ENCODE measurements at places on chromosomes 7 and 10.

DNA sequence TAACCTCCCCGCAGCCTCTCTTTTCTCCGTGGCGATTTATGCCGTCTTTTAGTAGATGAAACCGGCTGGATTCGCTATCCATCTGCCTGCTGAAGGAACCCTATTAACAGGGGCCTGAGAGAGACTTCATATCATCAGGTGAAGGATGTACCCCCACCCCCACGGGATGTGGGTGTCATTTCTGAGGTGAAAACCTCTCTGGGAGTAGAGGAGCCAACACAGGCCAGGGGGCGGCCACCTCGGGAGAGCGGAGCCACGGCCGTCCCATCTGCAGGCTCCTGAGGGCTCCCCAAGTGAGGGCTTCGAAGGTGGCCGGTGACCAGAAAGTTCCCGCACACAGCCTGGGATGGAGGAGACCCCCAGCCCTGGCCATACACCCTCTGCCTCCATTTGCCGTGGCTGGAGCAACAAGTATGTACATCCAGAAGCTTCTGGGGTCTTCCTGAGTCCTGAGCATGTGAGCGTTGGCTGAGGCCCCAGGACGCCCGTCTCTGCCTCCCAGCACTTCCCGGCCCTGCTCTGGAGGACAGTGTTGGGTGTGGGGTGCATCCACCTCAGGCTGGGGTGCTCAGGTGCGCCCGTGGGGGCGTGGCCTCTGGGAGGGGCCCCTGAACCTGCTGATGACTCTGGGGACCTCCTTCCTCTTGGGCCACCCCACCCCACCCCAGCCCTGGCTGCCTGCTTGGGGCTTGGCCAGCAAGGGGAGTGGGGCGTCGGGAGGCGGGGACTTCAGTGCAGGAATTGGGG is 84.7 kb downstream of the NKX6-2 start:
- DNase-seq, result no peak

DNA sequence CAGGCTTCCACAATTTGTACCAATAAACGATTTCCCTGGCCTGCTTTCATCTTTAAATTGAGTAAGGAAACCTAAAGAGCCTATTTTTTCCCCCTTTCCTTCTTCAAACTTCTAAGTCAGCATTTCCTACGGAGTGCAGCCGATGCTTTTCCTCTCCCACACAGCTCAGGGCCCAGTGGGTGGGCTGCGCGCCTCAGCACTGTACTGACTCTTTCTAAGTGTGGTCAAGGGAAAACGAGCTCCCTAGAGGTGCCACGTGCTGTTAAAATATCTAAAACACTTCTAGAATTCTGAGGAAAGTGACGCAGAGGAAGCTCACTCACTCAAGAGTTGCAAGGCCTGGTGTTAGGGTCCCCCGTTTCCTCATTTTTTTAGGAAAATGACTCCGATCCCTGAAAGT is 29.0 kb downstream of the STEAP1B start:
- no peak for DNase-seq

GRCh38 chr10:103622286-103622685 is 128.8 kb downstream of the NEURL1 start:
- no peak for DNase-seq

GRCh38 chr10:74333174-74333573 is 182.2 kb downstream of the ADK start:
- no peak for DNase-seq

- DNase-seq, result no peak
Measured at GRCh38 chr10:85902051-85902450, 464.5 kb downstream of the GRID1 start.

DNA sequence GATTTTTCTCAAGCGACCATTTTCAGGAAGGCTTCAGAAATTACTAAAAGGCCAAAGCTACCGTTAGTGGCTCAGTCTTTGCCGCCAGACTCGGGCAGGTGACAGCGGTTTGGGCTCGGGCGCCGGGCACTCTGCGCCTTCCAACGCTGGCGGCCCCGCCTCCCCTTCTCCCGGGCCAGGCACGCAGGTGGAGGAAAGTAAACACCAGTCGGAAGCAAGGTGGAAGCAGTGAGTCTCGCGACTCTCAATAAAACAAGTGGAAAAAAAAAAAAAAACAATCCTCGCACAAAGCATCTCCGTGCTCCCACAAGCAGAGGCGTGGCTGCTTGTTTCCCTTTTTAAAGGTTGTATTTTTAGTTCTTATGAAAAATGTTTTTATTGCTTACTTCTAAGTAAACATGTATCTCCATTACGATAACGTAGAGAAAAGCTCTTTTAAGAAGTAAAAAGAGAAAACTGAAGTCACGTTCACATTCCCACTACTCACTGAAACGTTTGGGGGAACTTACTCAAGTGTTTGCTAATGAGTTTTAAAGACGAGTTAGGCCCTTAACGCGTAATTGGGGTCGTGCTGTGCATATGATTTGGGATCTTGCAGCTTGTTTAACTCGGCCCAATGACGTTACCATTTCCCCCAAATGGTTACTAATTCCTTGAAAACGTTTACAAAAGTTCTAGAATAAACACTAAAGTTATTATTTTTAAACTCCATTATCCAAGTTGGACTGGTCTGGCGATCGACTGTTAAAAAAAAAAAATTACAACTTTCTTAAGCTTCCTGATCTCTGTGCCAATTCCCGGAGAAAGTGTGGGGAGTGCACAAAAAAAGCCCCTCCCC is 864 bp downstream of the CDCA7L start:
- DNase-seq, result no peak

DNA sequence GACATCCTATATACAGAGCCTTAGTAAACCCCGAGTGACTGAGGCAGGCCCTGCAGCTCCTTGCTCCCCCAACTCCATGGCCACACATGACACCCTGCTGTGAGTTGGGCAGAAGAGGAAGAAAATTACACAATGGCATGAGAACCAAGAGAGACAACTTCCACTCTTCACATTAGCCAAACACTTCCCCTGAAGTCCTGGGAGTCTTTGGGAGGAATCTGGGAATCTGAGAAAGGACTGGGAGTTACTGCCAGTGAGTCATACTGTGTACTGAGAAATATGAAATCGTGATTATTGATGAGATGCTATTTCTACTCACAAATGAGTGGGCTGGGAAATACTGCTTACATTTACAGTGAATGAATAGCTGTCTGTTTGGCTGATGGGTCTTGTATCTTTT is 116.6 kb downstream of the SPAG6 start:
- DNase-seq, result no peak

- no peak for DNase-seq
Measured at GRCh38 chr10:35614312-35614711, 9.2 kb downstream of the GJD4 start.

- DNase-seq, result no peak
Measured at GRCh38 chr10:48983648-48984351, 44.2 kb upstream of the LRRC18 start.

GRCh38 chr7:41385996-41386395 is 316.9 kb downstream of the INHBA start:
- no peak for DNase-seq

DNA sequence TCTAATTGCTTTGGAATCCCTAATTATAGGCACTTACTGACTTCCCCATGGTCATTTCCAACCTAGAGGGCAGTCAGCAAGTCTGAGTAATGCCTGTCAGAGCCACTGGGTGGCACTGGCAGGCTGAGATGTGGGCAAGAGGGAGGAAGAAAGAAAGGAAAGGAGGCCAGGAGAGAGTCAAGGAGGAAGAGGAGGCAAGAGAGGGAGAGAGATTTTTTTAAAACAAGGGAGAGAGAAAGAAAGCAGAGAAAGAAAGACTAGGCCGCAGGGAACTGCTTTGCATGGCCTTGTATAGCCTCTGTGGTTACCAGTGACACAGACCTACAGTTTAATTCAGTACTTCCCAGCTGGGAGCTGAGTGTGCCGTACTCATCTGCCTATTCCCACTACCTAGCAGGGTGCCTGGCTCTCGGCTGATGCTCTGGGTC is 210.4 kb upstream of the ADO start:
- DNase-seq, result peak; percentile 10

Measured in stimulated activated CD4-positive, alpha-beta T cell treated with anti-CD3 and anti-CD28 coated beads, Interleukin-1b, Interleukin-23, amount 100 ng/mL, for 1 hour (primary cell).